ENCODE measurements at places on chromosomes 16 and 17.

DNA sequence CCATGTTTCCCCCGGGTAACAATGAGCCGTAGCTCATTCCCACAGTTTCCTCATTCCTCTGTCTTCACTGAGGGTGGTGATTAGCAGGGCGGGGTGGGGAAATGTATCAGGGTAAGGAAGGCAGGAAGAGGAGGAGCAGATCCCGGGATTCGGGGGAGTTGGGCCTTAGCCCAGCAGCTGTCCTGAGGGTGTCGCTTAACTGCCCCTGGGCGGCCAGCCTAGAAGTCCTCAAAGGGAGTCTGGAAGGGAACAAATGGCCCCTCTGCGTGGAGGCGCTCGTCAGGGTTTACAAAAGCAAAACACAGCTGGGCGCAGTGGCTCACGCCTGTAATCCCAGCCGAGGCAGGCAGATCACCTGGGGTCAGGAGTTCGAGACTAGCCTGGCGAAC is 14.3 kb downstream of the MLYCD start:
- no peaks in the 10 kb centered on the region for H3K27me3 ChIP-seq
- no peak overlapping the region for H3K4me3 ChIP-seq
- H3K27ac ChIP-seq: no peak overlapping the region
- DNase-seq: no peak
- no peaks in the 10 kb centered on the region for H3K4me1 ChIP-seq

DNA sequence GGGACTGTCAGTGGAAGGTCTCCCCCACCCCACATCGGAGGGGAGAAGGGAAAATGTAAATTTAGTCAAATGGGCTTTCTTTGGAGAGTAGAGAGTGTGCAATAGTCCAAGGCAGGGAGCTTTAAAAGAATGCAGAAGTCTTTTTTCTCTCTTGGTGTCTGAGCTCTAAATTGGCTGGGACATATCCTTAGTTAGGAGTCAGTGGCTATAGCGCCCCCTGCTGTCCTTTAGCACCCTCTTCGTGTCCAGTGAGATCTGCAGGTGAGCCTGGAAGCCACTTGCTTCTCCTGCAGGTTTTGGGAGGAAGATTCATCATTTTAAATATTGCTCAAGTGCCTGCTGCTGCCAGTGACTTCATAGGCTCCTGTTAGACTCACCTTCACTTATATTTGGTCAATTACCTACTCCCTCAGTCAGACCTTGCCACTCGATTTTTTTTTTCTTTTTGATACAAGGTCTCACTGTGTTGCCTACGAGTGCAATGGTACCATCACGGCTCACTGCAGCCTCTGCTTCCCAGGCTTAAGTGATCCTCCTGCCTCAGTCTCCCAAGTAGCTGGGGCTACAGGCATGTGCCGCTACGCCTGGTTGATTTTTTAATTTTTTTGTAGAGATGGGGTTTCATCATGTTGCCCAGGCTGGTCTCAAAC is 174.8 kb downstream of the PRKCB start:
- no peak overlapping the region for H3K4me3 ChIP-seq
- DNase-seq: peak; percentile 93
- no peak overlapping the region for H3K27ac ChIP-seq
- no peaks in the 10 kb centered on the region for H3K27me3 ChIP-seq

- no peak for DNase-seq
- H3K36me3 ChIP-seq: no peaks in the 10 kb centered on the region
These were observed 75.4 kb downstream of the IRX3 start for GRCh38 chr16:54211203-54211602.

- peaks cover 13% of the 10 kb centered on the region for H3K4me1 ChIP-seq
- no peak overlapping the region for H3K4me3 ChIP-seq
- H3K27ac ChIP-seq: no peak overlapping the region
- DNase-seq: no peak
- no peaks in the 10 kb centered on the region for H3K36me3 ChIP-seq
These were observed 5.9 kb downstream of the ADAD2 start for GRCh38 chr16:84196727-84197394.

- no peaks in the 10 kb centered on the region for H3K27me3 ChIP-seq
- H3K27ac ChIP-seq: no peak overlapping the region
- no peak overlapping the region for H3K4me3 ChIP-seq
- H3K36me3 ChIP-seq: peaks cover 16% of the 10 kb centered on the region
These were observed 11.0 kb upstream of the MVD start for GRCh38 chr16:88673716-88674379.

Measured in natural killer cell (primary cell).